Ovary (tissue), 10 donors: ENCODE measurements at places on chromosomes 2 and 18.

DNA sequence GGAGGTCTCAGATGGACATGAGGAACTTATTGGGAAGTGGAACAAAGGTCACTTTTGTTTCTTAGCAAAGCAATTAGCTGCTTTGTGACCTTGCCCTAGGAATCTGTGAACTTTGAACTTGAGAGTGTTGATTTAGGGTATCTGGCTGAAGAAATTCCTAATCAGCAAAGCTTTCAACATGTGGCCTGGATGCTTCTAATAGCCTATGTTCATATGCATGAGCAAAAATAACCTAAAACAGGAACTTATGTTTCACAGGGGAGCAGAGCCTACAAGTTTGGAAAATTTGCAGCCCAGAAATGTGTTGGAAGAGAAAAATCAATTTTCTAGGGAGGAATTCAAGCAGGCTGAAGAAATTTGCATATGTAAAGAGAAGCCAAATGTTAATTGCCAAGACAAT, 405.8 kb upstream of the SALL3 start:
- DNase-seq, result no peak

- no peak for DNase-seq
These were observed 17.9 kb downstream of the L3MBTL4 start for GRCh38 chr18:6396847-6397246.

DNA sequence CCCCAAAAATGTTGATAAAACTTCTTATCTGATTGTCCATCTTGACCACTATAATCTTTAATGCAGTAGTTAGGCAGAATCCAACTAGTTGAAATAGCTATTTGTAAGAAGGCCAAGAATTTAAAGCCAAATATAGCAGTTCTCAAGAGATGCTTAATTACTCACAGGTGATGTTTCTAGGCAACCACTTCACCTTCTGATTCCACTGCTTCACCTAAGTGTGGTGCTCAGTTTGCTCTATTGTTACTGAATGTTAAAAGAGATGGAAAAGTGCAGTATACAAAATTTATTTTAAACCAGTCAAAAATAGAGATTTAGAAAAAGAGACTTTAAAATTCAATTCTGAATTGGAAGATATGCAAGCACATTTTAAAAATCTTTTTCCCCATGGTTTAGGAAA, 539.4 kb downstream of the ZNF804A start:
- DNase-seq, result no peak

DNA sequence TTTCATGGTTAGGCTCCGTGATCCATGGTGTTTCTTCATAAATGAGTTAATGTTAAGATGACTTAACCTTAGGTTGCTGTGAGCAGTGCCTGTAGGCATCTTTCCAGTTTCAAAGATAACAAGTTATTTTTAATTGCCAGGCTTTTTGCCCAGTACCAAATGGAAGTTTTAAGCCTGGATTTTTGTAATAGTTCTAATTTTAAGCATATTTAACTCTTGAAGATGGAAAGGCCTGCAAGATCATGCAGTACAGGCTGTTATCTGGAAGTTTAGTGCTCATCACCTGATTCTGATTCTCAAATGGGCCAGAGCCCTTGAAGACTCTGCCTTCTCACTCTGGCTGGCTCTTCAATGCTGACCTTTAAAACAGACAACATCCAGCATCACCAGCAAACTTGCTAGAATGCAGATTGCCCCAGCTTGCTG, 141.3 kb downstream of the NCK2 start:
- DNase-seq, result no peak

GRCh38 chr18:36539674-36540231, 242.2 kb downstream of the FHOD3 start:
- no peak for DNase-seq

DNA sequence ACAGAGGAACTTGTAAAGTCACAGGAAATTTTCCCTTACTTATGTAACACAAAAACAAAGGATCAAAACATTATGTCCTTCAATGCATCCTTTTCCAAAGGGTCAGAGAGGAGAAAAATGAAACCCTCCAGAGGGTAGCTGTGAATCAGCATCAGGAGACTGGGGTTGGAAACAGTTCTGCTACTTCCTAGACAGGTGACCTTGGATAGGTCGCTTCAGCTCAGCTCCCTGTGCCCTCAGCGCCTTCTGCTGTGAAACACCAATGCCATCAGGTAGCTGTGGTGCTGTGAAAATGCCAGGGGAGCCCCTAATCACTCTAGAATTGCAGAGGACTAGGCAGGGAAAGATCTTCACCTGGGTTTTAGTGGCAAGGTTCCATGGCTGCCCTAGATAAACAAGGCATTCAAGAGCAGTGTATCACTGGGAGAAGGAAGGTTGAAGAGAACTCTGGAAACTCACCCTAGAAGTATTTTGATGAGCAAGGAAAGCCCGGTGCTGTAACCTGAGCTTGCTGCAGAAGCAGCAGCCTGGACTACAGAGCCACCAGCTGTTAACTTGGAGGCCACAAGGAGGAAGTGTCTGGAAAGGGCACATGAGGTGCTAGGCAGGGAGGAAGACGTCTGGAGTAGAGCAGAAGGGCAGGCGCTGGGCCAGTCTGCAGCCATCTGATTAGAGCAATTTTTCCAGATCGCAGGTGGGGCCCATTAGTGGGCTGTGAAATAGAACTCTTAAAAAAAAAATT, 100.7 kb upstream of the MCFD2 start:
- no peak for DNase-seq

- no peak for DNase-seq
These were observed 122.9 kb upstream of the ITGA4 start for GRCh38 chr2:181334158-181334826.

DNA sequence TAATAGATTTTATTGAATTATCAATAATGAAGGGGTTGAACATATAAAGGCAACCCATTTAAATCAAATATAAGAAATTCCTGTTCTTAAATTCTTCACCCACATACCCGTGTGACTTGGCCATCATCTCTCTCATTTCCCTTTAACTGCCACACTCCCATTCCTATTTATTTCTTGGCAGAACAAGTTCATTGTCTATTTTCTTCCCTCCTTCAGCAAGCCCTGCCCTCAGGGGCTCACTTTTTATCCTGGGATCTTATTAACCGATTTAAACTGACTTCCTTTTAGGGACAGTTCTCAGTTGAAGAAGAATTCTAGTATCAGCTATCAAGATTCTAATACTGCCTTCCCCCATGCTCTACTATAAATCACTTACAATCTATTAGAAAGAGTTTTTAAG, 123.2 kb downstream of the FTCDNL1 start:
- no peak for DNase-seq

DNA sequence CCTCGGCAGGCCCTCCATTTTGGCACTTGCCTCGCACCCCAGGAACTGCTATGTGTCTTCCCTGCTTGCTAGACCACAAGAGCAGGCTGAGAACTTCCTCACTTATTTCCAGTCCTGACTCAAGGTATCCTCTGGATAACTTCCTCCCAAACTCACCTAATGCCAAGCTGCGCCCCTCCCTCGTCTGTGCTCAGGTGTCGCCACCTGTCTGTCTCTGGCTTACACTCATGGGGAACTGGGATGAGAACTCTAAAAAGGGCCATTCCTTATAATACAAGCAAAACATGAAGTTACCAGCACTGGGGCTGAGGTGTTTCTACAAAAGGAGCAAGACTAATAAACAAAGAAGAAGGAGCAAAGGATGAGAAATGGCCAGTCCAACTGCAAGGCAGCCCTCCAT, 191.5 kb upstream of the RMP24 start:
- no peak for DNase-seq

- no peak for DNase-seq
These were observed 455.7 kb downstream of the TSN start for GRCh38 chr2:122210898-122211856.

DNA sequence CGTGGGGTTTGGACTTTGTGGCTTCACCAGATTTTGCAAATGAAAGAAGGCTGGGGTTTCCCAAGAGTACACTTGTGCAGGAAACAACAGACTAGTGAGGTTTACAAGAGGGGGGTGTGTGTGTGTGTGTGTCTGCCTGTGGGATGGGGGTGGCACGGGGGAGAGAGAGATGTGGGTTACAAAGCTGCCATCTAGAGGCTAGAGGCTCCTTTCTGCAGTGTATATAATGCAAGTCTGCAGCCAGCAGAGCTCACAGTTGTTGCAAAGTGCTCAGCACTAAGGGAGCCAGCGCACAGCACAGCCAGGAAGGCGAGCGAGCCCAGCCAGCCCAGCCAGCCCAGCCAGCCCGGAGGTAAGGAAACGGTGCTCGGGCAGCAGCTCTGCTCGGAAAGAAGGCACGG, at the start of gene ACKR3:
TSS of gene ACKR3 (plus strand) at position 253 of the 401 bp plus-strand sequence. CDS start 10,641 bp downstream, outside the sequence.
- peak; percentile 66 for DNase-seq

DNA sequence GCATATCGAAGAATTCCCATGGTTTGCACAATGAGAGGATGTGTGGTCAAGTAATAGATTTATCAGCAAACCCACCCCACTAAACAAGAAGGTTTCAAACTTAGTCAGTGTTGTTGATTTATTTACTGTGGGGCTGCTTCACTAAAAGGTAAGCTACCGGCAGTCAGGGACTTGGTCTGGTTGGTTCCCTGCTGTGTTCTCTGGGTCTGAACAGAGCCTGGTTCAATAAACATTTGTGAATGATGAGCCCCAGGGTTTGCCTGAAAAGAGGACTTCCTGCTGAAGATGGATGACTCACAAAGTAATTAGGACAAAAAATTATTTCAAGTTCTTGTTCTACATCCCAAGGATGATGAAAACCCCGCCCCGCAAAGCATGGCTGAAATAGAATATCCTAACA, 108.3 kb downstream of the SPP2 start:
- DNase-seq, result no peak

DNA sequence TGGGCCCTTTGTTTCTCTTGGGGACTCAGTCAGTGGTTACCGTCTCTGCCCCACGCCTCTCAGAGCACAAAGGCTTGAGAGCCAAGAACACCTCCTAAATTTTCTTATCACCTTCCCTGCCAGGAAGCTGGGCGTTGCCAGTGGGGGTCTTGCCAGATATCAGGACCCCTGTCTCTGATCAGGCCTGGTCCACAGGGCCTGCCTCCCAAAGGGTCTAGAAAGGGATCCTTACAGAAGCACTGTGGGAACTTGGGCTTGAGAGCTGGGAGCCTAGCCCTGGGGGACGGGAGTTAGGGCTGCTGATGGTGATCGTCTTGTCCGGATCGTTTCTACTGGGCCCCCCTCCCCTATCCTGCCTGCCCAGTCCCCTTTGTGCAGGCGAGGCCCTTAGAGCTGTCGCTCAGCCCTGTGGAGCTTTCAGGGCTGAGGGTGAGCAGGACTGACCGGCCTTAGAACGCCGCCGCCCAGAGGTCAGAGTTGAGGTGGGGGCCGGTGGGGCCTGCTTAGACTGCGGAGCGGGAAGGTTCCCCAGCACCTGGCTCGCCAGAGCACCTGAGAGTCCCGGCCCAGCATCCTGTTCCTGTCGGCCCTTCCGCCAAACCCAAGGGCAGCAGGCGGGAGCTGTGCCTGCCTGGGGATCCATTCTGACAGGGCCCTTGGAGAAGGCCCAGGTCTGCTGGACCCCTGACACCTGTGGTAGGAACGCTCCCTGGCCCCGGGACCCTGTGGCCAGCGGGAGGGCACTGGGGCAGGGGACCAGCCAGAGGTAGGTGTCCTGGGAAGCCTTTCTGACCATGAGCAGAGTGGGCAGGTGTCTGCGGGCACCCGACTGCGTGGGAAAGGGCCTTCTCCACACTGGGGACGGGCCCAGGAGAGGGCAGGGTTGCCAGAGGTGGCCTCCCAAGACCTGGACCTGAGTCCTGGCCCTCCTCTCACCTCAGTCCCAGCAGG, 956 bp downstream of the ESPNL start:
- DNase-seq, result no peak

DNA sequence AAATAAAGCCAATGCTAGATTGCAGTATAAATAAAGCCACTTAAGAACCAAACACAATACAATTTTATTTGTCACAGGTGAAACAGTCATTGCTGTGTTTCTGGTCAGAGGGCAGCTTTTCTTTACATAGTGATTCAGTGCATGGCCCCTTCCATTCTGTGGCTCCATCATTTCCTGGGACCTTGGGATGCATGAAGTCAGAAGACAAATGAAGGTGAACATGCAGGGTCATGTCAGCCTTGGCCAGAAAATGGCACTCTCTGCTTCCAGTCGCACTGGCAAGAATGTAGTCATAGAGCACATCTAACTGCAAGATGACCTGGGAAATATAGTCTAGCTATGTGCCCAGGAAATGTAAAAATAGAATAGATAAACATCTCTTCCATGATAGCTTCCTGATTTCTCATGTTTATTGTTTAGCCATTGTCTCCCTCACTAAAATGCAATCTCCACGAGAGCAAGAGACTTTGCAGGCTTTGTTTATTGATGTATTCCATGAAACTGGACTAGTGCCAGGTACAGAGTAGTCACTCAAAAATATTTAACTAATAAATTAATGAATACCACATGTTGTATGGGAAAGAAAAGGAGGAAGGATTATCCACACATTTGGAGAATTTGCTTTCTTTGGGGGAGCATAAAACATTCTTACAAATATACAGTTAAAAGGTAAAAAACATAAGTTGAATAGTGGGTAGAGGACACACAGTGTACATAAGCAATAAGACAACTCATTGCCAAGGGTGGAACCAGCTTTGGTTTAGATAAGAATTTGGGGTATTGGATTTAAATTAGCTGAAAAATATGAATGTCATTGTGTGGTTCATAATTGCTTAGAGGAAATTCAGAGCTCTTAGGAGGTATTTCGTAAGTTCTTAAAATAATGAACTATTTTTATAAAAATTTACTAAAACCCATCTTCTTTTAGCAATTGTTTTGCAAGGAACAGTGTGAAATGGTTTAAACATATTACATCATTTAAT, 343.8 kb downstream of the PID1 start:
- DNase-seq, result no peak

GRCh38 chr2:59312029-59312428, 1070.9 kb upstream of the FANCL start:
- no peak for DNase-seq

DNA sequence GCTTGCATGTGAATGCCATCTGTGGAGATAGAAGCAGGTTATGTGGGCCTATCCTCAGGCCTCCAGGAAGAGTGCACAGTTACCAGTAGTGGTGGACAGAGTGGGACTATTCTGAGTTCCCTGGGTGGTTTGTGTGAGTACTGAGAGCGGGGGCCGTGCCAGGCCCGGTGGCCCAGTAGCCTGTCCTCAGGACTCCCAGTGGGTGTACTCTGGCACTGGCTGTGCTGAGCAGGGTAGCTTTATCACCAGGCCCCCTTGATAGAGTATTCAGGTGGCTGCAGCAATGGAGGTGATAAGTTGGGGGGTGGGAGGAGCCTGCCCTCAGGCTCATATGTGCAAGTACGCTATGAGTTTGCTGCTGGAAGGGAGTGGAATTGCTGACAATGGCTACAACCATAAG, 979.0 kb upstream of the PIK3C3 start:
- DNase-seq, result no peak

- DNase-seq, result no peak
These were observed 21.1 kb downstream of the CARF start for GRCh38 chr2:202933139-202933510.

DNA sequence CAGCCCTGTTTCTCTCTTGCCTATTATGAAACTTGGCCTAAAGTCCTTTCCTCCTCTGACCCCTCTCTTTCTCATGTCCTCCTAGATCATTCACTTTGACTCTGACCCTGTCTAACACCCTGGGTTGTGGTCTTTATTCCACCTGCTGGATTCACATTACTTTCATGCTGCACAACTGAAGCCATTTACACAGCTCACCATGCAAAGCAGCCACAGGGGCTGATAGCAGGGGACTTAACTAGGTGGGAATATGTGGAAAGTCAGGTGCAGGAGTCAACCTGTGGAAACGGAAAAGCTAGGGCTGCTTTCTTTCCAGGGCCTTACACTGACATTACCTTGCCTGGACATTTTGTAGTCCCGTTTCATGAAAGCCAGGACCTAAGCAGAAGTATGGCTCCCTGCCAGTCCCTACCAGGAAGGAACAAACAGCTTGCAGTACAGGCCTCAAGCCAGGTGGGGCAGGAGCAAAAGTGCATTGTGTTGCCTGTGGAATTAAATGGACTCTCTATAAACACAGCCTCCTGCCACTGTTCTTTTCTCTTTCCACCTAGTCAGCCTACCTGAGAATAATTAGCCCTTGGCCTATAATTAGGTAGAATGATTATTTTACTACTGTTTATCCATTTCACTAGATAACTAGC, 11.8 kb downstream of the MAPRE3 start:
- DNase-seq, result peak; percentile 78
